Sigmoid colon (tissue), 7 donors: ENCODE measurements at places on chromosomes 2 and 18. TPM values are rescaled to one million over a fixed set of nuclear protein-coding genes. Genes with fewer than 3 reads are reported as not detected.

Gene TRIM54
- not detected for total RNA-seq

Gene STEAP3
- total RNA-seq: 1.5 TPM

Gene TEKT4
- total RNA-seq: not detected

Gene CRACDL
- 0.36 TPM for total RNA-seq

Gene CAPN14
- total RNA-seq: 0.27 TPM

Gene EGR4
- total RNA-seq: not detected

Gene EFR3B
- 1.4 TPM for total RNA-seq

Gene ZNF892
- total RNA-seq: 7.9 TPM

Gene ANKRD30B
- total RNA-seq: not detected

Gene IL18R1
- total RNA-seq: 5.2 TPM

Gene PRKAG3
- total RNA-seq: not detected

Gene LDLRAD4
- 18.9 TPM for total RNA-seq
